GM13977 (cell line): ENCODE measurements at places on chromosomes 7 and 10.

DNA sequence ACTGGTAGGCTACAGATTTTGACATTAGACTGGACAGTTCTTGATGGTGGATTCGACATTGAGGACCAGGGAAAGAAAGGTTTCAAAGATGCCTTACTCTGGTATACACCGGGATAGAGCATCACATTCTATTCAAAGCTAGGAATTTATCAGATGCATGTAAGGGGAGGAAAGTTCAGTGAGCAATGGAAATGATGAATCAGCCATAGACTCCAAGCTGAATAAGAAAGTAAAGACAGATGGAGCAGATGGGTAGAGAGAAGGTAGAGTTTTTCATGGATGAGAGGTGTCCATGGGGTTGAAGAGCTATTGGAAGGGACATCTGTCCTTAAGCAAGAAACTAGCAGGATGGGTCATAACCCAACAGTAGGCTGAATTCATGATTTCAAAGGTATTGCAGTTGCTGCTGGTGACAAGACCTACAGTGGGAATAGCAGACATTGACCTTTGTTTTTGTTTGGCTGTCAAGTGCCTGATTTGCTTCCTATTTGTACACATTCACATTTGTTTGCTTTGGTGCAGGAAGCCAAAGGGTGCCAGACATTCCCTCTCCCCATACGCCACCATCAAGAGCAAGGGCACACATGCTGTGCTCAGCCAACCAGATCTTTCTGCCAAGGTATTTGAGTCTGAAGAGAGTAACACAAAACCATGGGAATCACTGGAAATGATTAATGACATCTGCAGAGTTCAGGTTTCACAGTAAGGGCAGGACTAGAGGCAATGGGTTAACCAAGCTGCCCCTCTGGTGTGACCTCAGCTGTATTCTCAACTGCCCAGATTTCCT, 8.6 kb upstream of the CACUL1 start:
- DNase-seq, result no peak

GRCh38 chr7:45459476-45459875, 114.7 kb upstream of the ADCY1 start:
- DNase-seq, result no peak

DNA sequence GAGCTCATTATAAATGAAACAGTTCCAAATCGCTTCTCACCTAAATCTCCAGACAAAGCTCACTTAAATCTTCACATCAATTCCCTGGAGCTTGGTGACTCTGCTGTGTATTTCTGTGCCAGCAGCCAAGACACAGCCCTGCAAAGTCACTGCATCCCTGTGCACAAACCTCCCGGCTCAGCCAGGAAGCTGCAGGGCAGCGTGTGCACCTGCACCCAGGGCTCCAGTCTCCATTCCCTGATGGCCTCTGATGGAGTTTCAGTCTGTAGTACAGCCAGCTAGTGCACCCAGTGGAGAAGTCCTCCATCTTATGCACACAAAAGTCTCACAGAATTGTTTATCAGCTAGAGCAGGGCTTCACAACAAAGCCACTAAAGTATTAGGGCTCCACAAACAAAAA, 51.1 kb upstream of the PRSS58 start:
- no peak for DNase-seq

DNA sequence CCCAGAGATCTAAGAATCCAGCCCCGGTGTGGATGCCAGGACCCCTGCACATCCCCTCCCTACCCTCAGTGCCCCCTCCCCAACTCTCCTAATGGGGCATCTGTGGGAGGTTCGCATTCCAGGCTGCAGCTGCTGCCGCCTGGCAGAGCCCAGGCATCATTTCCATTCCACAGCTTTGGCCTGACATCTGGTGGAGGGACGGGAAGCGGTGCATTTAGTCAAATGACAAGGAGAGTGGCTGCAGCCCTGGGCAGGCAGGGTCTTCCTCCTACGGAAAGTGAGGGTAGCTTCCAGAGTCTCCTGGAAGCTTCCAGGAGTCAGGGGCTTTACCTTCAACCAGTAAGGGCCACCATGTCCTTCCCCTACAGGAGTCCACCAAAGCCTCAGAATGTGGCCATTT, 30.8 kb downstream of the PRLHR start:
- DNase-seq, result no peak

DNA sequence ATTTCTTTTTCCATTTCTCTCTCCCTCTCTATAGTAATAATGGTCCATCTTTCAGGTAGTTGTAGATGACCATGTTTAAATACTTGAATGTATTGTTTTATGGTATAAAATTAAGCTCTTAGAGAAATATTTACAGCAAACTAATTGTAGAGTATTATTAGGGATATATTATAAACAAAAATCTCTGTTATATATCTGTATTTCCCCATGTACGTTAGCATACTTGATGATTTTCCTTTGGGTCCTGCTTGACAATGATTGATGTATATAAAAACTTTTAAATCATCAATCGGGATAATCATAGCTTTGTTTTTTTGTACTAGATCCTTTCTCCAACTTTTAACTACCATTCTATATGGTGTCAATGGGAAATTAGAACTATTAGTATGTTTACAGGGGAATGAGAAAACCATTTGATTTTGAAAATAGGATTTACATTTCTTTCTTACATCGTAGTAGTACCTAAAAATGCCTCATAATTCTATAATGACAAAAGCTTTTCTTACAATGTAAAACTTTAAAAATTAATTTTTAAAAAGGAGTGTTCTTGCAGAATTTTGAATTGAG, 117.5 kb upstream of the CDK13 start:
- DNase-seq, result no peak
